Stimulated activated naive CD8-positive, alpha-beta T cell treated with anti-CD3 and anti-CD28 coated beads, Interleukin-15, amount 100 ng/mL, for 72 hours (primary cell): ENCODE measurements at places on chromosomes 7 and 10.

DNA sequence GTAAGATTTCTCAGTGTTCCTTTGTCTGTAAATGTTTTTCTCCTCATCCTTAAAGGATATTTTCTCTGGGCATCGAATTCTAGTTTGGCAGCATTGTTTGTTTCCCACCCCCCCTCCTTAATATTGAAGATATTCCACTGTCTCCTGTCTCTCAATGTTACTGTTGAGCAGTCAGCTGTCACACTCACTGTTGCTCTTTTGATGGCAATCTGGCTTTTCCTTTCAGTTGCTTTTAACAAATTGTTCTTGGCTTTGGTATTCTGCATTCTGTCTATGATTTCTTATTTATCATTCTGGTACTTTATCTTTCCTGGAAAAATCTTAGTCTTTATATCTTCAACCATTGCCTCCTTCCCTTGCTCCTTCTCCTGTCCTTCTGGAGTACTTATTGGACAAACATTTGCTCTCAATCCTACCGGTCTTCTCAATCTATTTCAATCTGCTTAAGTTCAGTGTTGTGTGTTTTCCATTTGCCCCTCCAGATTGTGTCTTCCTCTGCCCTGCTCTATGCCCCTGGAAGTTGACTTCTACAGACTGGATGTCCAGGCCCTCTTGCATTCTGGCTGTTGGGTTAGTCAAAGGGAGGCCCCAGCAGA is 9.3 kb upstream of the GTPBP4 start:
- DNase-seq = no peak

DNA sequence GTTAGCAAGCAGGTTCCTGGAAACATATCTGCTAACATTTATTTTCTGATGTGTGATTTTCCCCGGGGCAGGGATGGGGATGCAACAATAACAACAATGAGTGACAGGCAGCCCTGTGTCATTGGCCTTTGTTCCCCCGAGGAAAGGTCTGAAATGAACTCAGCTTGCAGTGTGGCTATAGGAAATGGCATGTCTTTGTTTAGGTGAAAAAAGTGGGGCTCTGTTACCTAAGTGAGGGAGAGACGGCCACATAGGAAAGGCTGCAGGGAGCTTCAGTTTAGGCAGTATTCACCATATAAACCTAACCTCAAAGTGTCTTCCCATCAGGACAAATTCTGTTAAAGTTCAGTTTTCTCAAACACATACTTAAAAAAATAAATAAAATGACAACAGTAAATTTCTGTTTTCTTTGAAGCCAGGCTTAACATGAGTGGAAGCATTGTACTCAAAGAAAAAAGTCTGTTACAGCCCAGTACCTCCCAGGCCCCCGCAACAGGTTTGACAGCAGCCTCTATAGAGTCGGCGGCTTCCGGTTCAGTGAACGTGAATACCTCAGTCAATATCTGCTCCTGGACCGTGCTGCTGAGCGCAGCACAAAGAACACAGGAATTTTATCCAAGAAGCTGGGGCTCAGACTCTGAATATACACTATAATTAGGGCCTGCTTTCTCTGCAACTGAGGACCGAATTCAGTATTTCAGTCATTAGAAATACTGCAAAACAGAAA is 168.3 kb downstream of the GLI3 start:
- DNase-seq = no peak

DNA sequence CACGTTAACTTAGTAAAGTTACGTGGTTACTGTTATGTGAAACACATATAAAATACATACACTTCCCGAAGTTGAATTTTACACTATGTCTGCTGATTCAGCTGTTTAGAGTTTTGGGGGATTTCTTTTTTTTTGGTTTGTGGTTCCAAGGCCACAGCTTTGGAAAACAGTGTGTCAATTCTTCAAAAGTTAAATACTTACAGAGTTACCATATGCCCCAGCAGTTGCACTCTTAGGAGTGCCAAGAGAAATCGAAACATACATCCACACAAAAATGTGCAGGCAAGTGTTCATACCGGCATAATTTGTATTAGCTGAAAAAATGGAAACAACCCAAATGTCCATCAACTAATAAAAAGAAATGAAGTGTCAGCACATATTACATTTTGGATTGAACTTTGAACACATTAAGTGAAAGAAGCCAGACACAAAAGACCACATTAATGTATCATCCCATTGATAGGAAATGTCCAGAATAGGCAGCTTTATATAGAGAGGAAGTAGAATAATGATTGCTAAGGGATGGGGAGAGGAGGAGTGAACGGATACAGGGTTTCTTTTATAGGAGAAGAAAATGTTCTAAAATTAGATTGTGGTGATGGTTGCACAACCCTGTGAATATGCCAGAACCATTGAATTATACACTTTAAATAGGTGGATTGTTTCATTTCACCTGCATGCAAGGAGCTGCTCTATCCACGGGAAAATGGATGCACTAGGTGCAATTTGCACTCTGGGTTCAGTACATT is 17.6 kb downstream of the APBB1IP start:
- no peak for DNase-seq

DNA sequence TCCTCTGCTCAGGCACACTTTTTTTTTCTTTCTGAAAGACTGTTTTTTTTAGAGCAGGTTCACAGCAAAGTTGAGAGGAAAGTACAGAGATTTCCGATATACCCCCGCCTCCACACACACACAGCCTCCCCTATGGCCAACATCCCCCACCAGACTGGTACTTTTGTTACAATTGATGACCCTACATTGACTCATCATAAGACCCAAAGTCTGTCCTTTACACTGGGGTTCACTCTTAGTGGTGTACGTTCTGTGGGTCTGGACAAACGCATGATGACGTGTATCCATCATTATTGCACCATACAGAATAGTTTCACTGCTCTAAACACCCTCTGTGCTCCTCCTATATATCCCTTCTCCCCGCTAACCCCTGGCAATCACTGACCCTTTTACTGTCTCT is 107.7 kb downstream of the RBM20 start:
- peak; percentile 50 for DNase-seq

DNA sequence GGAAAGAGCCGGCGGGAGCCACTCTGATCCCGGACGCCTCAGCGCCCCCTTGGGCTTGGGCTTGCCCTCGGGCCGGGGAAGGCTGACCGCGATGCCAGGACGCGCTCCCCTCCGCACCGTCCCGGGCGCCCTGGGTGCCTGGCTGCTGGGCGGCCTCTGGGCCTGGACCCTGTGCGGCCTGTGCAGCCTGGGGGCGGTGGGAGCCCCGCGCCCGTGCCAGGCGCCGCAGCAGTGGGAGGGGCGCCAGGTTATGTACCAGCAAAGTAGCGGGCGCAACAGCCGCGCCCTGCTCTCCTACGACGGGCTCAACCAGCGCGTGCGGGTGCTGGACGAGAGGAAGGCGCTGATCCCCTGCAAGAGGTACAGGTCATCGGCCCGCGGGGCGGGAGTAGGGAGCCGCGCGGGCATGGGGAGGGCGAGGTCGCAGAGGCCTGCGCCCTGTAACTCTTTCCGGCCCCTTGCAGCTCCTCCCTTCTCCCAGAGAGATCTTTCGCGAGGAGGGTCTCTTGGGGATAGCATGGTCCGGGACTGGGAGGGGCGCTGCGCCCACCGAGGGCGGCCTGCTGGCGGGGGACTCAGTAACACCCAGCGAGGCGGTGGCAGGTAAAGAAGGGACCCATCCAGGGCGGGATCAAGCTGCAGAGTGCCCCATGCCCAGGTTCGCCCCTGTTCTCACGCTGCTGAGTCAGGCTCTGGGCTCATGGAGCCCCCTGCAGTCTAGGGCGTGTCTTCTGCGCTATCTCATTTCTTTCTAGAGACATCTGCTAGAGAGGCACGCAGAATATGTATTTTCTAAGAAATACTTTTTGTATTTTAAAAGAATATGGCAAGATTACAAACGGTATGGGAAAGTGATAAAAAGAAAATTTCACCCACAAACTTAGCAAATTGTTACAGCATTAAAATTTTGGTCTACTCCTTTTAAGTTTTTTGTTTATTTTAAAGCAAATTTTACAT is 687 bp downstream of the EPDR1 start:
- peak; percentile 32 for DNase-seq

- DNase-seq = peak; percentile 28
Observed at GRCh38 chr10:117663750-117664149, 121.2 kb downstream of the EMX2 start.

- DNase-seq = no peak
Observed at GRCh38 chr7:78514634-78515033, 716.1 kb downstream of the PHTF2 start.

DNA sequence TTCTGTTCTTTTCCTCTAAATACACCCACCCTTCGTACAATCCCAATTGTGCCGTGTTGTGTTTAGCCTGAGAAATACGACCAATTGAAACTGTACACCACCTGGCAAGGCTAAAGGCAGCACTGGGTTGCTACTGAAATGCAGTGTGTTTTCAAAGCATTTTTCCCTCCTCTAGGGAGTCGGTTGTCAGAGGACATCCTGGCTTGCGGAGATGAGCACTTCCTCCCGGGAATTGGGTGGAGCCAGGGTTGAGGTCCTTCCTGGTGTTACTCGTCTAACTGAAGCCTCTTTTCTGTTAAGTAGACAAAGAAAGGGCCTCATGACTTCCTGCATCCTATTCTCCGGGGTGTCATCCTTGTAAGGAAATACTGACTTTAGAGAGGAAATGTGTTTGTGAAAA is 133.5 kb downstream of the MTPAP start:
- no peak for DNase-seq

DNA sequence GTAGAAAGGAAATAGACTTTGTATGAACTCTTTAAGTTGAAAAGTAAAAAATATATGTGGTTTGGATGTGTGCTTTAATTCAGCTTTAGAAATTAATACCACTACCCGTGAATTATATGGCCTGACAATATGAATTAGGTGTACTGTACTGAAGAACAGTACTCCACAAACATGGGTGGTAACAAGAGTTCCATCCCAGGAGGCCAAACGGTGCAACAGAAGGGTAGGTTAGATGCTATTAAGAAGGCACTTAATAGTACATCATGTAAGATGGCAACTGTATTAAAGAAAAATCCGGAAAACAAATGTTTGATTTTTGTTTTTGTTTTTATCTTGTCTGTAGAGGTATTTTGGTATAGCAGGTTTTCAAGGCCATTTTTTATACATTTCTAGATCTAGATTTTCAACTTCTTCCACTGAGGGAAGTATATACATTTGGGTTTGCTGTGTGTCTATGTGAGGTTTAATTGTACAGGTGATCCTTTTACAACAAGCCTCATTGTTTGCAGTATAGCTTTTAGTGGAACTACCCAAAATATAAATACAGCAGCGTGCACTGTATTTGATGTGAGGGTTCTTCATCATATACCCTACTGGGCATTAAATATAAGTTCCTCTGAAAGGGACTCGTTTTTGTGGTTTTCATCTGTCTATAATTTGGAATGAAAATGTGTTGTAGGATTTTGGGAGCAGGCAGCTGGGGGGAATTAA is 115.7 kb downstream of the SVOPL start:
- DNase-seq = no peak

- DNase-seq = no peak
Observed at GRCh38 chr7:92988941-92989545, 128.7 kb downstream of the SAMD9 start.

DNA sequence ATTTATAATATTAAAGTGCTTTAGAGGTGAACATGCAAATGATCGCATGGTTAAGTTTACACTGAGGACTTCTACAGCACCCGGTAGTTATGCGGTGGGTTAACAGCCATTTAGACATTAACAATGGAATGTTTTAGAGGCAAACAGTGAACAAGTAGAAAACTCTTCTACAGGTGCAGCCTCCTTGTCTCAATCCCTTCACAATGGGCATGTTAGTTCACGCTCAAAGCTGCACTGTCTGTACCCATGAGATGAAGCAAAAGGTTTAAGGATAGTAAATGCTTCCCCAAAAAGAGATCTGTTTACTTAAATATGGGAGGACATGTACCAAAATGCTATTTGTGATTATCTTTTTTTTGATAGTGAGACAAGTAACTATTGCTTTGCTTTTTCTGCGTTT is 25.1 kb downstream of the PUS7 start:
- no peak for DNase-seq

DNA sequence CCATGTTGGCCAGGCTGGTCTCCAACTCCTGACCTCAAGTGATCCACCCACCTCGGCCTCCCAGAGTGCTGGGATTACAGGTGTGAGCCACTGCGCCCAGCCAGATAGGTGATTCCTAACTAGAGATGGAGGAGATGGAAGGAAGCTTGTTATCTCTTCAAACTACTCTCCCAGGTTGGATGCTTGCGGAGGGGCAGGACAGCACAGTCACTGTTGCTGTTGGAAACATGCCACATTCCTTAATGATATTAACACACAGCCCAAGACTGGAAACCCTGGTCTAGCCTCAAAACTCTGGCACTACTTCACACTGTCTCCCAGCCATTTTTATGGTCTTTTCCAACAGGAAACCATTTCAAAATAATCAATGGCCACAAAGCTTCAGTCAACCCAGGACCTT is 468.8 kb upstream of the NRP1 start:
- DNase-seq = no peak

DNA sequence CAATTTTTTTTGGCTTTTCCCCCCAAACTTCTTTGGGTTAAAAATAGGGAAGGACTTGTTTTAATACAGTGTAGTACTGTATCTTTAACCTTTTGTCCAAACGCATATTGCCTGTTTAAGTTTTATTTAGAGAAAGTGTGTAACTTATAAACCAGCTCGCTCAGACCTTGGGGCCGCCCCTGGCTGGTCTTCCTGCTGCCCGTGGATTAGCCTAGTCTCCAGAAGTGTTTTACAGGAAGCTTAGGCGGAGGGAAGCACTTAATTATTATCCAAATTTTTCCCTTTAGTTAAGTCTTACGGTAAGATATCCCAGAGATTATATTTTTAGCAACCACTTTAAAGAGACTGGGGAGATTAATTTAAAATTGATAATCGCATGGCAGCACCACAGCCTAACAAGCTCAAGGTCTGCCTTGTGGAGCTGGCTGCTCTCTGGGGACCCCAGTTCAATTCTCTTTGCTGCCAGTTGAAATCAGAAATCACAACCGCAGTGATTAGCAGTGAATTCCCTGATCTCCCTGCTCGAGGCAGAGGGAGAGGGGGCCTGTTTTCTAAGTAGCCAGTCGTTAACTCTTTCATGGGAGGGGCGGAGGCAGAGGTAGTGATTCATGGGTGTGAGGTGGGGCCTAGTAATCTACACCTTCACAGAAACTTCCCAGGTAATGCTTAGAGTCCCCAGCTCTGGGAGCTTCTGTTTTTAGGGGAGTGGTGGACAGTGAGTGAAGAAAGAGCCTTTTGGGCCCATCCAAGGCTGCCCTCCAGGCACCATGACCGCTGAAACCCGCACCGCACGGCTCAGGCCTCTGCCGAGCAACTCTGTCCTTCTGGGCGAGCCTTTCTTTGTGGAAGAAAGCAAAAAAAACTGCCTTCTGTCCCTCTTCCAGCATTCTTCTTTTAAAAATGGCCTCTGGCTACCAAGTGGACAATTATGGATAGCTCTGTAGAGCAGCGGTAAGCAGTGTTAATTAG is 548.7 kb upstream of the GALNT17 start:
- no peak for DNase-seq

DNA sequence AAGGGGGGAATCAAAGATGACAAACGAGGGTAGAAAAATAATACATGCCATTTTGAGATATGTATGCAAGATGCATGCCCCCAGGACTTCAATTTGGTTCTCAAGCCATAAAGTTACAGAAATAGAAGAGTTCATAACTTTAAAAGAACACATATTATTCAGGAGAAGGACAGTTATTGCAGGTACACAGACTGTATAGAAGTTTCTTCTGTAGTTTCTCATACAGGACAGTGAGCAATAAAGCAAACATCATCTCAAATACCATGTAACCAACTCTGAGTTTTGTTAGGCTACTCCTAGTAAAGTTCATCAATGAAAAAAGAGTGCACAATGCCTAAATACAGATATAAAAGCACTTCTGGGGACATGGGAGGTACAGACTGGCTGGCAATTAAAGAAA is 226.6 kb downstream of the RELN start:
- DNase-seq = no peak
